ENCODE measurements at places on chromosomes 6 and 20.

DNA sequence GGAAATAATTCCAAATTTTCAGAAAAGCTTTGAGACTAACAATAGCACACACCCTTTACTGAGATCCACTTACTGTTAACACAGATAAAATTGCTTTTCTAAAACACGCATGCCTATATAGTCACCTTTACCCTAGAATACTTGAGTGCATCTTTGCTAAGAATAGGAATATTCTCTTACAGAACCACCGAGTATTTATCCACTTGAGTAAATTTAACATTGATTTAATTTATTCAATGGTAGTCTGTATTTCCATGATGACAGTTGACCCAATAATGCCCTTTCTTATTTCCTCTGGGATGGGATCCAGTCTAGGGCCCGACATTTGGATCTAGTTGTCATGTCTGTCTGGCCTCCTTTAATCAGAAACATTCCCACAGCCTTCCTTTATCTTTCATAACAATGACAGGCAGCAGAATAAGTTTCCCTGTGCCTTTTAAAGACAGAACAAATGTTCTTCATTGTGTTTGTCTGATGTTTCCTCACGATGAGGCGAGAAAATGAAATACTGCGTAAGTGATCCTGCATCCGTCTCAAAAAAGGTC lies 56.6 kb upstream of the ERVFRD-1 start:
- no peak for DNase-seq

DNA sequence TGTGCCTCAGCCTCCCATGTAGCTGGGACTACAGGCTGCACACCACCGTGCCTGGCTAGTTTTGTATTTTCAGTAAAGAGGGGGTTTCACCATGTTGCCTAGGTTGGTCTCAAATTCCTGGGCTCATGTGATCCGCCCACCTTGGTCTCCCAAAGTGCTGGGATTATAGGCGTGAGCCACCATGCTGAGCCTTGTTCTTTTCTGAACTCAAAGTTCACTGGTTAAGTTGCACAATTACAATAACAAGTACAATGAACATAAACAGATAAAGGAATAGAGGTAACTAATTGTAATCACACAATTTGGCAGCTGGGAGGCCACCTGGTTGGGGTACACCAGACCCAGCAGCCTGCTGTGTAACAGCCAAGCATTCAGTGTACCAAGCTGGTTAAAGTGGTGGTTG lies 6.7 kb downstream of the NUDT3 start:
- no peak for DNase-seq

- DNase-seq, result peak; percentile 37
These were observed 1.4 kb downstream of the BTN1A1 start for GRCh38 chr6:26501482-26501986.

GRCh38 chr6:137805622-137806021 lies 61.4 kb upstream of the TNFAIP3 start:
- no peak for DNase-seq

DNA sequence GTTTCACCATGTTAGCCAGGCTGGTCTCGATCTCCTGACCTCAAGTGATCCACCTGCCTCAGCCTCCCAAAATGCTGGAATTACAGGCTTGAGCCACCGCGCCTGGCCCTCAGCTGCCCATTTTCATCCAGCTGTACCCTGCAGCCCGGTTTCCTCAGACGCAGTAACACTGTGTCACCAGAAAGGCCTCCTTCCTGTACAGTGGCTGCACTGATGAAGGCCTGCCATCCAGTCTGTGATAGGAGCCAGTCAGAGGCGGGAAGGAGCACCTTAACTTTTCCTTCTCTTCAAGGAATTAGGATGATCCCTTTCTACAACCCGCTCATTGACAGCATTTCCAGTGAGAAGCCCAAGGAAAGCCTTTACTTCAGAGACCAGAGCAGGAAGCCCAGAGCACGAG lies 75.9 kb downstream of the GFOD1 start:
- DNase-seq, result no peak

GRCh38 chr6:88174906-88175305 lies 8.8 kb upstream of the CNR1 start:
- no peak for DNase-seq

GRCh38 chr20:58546416-58546711 lies 31.2 kb upstream of the APCDD1L start:
- no peak for DNase-seq

DNA sequence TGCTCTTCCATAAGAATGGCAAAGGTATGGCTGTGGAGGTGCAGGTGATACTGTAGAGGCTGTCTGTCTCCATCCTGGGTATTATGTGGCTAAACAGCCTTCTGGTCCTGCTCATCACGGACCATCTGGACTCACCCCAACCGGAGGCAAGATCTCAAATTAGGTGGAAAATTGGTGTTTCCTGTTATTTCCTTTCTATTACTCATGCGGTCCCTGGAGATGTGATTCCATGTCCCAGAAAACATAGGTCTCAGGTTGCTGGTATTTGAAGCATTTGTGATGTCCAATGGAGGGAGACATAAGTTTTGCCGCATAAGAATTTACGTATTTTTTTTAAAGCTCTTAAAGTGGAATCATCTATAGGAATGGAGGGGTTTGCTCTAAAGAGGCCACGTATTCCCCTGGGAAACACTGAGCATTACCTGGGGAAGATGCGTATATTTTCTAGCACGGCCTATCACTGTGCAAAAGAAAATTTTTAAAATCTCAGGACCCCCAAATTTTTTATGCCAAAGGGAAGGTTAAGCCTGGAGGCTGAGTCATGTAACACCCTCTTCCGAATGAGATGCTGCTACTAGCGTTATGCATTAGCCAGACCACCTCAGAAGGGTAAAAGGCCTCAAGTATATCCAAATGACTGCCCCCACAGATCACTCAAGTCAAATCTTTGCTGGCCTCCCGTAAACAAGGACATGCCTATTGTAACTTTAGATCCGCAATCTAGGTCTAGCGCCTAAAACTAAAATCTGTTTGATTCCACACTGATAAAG lies 22.4 kb upstream of the PBOV1 start:
- no peak for DNase-seq

DNA sequence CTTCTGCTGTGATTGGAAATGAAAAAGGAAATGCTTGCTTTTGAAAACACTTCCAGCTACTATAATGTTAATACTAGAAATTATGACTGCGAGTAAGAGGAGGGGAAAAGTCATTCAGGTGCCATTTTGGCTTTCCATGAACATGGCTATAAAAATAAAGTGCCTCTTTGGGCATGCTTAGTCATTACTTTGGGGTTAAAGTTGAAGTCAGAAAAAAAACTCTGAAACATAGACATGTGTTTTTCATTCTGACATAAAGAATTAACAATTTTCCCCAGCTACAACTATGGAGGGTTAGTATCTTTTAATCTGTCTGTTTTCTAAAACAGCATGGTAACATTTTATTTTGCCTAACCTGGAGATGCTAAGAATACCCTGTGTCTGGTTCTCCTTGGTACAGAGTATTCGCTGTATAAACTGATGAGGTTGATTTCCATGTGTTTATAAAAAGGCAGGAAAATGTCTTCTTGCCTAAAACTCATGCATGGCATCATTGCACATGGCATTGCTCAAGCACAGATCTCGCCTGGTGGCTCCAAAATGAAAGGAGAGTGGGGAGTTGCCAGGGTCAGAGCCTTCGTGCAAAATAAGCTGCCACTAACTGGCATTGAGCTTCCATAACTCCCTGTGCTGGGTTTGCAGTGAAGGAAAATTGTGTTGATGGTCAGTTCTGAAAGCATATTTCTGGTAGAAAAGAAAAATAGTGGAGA lies 188.9 kb downstream of the KCNQ5 start:
- no peak for DNase-seq

- no peak for DNase-seq
These were observed 75.1 kb upstream of the BHLHE23 start for GRCh38 chr20:63081831-63082230.

GRCh38 chr6:163442336-163442735 lies 27.8 kb downstream of the QKI start:
- DNase-seq, result no peak

GRCh38 chr6:162178666-162179065 lies 548.9 kb downstream of the PRKN start:
- no peak for DNase-seq

- no peak for DNase-seq
These were observed 45.4 kb downstream of the ZBTB46 start for GRCh38 chr20:63785691-63786131.

DNA sequence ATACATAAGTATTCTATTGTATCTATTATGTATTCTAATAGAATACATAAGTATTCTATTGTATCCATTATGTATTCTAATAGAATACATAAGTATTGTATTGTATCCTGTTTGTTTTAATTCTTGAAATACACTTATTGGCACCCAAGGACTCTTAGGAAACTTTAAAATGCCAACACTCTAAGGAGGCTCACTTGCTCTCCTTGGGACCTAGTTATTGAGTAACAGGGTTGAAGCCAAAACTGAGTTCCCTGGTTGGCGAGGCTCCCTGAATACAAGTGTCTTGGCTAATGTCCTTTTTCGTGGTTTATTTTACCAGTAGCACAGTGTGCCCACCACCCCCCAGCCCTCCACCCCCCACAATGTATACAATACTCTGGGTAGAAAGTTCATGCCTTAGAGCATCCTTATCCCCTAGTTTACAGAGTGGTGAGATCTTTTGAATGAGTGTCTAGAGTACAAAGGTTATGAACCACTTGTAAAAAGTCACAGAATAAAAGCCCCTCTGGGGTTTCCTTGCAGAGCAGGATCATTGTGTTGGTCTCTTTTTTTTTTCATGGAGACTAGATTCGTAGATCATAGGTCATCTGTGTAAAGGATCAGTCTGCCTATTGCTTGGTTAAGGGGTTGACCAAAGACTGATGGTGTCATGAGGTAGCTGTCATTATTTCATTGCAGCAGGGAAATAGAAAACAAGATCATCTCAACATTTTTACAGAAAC lies 32.5 kb upstream of the PRDM1 start:
- DNase-seq, result no peak

DNA sequence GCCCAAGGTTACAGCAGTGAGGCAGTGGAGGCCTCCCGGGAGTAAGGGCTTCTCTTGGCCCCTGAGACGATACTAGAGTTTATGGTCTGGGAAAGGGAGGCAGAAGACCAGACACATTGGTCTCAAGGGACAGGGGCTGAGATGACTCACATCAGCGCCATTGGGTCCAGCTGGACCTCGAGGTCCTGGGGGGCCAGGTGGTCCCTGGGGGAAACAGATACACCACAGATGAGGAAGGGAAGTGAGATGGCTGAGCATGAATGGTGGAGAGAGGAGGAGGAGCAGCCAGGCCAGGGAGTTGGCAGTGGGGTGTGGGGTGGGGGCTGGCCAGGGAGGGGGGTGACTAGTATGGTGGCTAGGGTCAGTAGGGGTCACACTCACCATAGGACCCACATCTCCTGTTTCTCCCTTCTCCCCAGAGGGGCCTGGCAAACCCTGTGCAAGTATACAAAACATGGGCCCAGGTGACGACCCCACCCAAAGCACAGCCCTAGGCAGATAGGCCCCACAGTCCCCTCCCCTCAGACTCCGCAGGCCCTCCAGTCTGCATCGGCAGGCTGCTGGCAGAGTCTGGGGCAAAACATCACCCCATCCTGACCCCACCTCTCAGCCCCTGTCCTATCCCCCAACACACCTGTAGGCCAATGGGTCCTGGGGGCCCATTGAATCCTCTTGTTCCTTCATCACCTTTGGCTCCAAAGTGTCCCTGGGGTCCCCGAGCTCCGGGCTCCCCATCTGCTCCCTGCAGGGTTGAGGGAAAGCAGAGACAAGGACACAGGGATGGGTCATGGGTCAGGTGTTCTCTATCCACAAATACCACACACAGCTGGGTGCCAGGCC lies 21.9 kb downstream of the COL11A2 start:
- DNase-seq, result no peak

GRCh38 chr6:139967497-139967896 lies 593.0 kb upstream of the CITED2 start:
- DNase-seq, result no peak

GRCh38 chr6:167995302-167995701 lies 2.2 kb upstream of the KIF25 start:
- DNase-seq, result no peak

DNA sequence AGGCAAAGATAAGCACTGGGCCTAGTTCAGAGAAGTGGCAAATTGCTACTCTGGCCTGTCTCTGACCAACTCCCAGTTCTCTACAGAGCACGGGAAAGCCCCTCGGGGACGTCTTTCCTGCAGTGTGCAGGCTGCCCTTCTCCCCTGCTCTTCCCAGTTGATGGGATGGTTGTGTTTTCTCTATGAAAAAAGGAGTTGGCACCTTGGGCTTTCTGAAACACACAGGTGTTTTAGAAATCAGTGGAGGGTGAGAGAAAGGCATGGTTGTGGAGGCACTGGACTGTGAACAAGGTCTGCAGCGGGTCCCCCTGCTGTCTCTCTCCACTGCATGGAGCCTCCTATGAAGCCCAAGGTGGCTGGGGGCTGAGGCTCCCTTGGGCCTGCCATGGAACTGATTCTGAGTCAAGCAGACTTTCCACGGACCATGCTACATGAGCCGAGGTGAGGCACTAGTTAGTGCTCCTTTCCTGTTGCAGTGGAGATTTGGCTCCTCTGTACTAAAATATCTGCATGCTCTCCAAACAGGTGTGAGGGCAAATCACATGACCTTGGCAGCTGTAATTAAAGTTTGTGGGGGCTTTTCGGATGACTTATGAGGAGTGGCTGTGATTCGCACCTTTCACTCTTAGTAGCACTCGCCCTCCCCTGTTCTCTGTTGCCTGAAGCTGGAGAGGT lies 16.3 kb downstream of the GTSF1L start:
- DNase-seq, result peak; percentile 68

DNA sequence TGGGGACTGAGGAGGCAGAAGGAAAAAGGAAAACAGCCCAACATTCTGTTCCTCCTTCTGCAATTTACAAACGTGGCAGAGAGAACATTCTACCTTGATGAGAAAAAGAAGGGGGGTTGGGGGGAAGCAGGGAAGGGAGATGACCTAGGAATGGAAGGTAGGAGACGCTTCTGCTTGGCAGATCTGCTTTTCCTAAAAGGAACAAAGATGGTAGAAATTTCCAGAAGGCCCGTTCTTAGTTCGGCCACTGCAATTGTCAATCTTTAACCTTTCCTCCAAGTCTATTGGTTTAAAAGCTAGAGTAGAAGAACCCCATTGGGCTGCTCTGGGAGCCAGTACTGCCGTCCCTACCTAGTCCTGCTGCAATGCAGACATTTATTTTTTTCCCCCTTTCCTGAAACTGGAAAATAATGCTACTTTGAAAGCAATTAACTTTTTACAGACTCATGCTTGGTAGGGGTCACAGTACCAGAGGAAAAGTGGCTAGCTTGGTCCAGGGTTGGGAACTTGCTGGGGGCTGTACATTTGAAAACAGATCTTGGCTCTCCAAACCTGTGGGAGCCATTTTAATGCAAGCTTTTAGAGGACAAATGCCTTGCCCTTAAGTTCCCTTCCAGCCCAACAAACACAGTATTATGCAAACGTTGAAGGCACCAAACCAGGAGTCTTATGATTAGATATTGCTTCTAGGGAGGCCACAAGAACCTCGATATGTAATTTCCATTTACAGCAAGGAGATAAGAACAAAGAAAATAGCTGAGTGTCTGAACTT lies 2.6 kb downstream of the ZMYND8 start:
- DNase-seq, result no peak
